Stimulated activated CD4-positive, alpha-beta T cell treated with anti-CD3 and anti-CD28 coated beads, TNF-alpha, amount 100 ng/mL, for 24 hours (primary cell): ENCODE measurements at places on chromosomes 7 and 10.

DNA sequence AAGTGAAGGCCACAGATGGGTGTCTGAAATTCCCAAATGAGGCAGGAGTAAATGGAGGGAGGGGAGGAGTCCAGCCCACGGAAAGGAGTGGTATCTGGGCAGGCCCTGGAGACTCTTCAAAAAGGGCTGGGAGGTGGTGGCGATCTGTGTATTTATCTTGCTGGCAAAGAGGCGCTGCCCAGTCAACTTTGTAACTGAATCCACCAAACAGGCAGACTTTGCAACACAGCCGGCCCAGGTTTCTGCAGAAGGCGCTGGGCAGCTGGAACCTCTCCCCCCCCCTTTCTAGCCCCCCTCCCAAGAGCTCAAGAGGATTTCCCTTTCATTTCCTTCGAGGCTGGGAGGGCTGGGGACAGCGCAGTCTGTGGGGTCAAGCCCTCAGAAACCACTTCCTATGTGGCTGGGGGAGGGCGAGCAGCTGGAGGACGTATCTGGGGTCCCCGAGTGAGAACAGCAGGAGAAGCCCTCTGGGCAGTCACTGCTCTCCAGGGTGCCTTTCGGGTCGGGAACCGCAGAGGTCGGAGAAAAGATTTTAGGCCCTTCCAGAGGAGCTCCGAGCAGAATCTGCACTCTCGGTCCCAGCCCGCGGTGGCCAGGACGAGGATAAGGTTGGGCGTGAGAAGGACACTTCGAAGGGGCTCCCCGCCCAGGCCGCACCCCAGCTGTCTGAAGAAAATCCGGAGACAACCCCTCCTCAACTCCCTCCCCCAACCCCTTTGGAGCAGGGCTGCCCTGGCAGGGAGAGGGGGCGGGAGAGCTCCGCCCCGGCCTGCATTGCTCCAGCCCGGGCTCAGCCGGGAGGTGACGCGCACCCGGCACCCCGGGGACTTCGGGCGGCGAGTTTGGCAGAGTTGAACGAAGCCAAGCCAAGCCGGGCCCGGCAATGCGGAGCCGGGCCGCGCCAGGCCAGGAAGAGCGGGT is 965 bp downstream of the ZCCHC24 start:
- no peak for DNase-seq

DNA sequence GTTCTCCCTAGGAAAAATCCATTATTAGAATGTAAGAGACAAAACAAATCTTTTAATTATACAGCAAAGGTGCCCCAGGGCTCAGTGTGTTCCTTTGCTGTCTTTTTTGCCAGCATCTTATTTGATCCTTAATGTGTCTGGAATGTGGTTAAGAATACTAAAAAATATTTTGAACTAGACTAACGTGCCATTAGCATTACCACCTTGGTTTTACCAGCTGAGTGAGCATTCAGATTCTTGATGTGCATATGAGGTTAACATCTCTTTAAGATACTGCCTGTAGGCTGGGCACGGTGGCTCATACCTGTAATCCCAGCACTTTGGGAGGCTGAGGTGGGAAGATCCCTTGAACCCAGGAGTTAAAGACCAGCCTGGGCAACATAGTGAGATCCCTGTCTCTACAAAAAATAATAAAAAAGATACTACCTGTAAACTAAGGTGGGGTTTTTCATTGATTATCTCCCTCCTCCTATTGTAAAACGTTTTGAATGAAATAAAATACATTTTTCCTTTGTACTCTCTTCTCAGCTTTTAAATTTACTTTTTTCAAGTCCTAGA is 96.6 kb downstream of the CCNY start:
- no peak for DNase-seq

GRCh38 chr10:17423632-17424186 is 30.7 kb downstream of the ST8SIA6 start:
- no peak for DNase-seq

DNA sequence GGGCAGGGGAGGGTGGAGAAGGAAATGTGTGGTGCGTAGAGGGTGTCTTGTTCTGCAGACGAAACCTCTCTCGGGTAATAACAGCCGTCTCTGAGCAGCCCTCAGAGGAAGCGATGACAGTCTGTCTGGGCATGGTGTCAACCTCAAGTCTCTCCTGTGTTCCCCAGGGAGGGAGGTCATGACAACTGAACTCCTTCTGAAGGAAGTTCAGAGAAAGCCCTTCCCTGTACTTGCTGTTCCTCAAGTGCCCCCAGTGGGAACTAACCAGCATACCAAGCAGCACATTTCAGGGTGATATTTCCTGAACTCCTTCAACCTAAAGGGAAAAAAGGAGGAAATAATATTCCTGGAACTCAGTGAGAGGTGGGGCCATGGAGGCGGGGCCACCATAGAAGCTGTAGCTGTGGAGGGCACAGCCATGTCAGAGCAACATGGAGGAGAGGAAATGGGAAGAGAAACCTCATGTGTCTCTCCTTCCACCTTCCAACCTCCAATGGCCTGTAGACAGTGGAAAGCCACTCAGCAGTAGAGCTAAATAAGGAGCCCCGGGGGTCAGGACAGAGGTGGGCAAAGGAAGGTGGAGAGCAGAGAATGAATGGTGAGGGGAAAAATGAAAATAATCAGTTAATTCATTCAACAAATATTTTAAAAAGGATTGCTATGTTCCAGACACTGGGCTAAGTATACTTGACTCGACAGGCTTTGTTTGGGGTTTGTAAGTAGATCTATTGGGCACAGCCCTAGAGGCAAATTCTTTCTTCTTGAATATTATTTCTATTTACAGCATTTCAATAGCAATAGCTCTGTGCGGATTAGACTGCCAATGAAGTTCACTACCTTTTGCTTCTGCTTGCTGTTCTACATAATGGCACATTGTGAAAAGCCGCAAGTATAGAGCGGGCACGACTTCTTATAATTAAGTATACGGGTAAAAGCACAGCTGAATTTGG is 61.0 kb upstream of the AOAH start:
- DNase-seq, result peak; percentile 27

DNA sequence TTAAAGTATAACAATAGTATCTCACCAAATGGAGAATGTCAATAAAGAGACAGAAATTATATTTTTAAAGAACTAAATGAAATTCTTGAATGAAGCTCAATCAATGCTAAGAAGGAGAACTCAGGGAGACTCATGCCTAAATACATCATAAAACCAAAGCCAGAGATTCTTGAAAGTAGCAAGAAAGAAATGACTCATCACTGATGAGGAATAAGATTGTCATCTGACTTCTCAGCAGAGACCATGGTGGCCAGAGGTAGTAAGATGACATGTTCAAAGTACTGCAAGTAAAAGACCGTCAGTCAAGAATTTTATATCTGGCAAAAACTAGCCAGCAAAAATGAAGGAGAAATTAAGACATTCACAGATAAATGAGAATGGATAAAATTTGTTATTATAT is 399.0 kb downstream of the GRID1 start:
- DNase-seq, result no peak

- DNase-seq, result no peak
These were observed 268.4 kb upstream of the NPVF start for GRCh38 chr7:25496476-25497368.

- DNase-seq, result no peak
These were observed 14.5 kb downstream of the KLF14 start for GRCh38 chr7:130719541-130719940.

GRCh38 chr10:878333-878759 is 53.2 kb downstream of the LARP4B start:
- DNase-seq, result no peak

DNA sequence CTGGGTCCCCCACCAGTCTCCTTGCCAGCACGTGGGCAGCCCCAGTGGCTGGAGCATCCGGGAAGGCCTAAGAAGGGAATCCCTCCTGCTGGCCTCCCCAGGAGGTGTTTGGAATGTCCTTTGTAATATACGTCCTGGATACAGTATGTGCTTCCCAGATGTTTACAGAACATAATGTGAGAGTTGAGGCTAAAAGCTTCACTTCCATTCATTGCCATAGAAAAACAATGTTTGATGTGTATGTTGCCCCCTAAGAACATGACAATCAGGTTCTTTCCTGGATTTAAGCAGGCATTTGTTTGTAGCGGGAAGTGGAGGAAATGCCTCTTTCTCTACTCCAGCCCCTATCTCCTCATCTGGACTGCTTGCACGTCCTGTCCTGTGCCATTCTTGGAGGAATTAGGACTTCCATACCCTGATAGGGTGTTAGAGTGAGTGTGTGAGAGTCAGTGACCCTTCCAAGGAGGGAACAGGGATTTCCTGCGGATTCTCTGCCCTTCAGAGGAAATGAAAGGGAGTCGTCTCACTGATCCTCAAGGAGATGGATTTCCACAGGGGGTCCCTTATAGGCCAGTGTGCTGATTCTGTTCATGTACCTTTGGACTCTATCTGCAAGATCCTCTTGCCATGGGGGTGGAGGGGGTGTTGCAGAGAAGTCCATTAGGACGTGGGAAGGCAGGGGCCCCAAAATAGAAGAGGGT is 1.2 kb downstream of the IGFBP1 start:
- no peak for DNase-seq

DNA sequence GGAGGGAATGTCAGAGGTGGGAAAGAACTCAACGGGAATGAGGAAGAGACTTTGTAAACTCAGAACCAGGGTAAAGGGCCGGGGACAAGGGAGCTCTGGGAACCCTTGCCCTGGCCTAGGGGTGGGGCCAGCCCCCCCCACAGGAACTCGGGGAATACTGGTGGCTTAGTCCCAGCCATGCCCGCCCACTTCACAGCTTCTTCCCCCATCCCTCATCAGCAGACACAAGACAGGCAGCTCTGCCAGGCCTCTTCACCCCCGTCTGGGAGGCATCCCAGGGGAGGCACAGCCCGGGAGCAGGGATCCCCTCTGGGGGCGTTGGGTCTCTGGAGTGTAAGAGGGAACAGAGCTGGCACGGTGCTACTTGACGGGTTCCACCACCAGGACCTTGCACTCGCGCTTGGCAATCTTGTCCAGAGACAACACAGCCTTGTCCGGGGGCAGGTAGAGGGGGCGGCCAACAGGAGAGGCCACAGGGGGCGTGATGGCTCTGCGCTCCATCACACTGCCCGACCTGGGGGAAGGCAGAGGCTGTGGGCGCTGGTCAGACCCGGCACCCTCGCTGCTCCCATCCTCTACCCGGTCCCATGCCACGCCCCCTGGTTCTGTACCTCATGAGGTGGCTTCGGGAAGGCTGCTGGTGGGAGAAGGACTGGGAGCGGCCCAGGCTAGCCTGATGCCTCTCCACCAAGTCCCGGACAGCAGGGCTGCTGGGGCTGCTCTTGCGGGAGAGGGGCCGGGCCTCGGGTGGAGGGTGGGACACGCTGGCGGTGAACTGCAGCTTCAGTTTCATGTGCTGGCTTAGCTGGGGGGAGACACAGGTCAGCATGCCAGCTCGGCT is 3.7 kb downstream of the TRAPPC14 start:
- DNase-seq, result no peak

- DNase-seq, result no peak
These were observed 24.4 kb upstream of the CDC14C start for GRCh38 chr7:48899932-48900331.

DNA sequence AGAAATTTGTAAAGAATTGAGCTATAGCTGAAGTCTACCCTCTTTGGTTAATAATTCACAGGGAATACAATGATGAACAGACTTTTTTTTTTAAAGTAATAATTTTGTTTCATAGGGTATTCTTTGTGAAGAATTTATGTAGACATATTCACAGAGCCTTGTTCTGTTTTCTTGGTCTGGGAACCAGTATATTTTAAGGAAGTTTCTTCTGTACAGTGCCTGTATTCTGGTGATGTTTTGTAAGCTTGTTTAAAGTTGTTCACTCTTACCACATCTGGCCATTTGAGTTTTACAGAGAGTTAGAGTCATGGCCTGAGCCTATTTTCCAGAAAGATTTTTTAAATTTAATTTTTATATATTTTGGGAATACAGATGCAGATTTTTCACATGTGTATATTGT is 70.3 kb downstream of the CCSER2 start:
- DNase-seq, result no peak

GRCh38 chr7:22561895-22562593 is 62.1 kb upstream of the STEAP1B start:
- no peak for DNase-seq

DNA sequence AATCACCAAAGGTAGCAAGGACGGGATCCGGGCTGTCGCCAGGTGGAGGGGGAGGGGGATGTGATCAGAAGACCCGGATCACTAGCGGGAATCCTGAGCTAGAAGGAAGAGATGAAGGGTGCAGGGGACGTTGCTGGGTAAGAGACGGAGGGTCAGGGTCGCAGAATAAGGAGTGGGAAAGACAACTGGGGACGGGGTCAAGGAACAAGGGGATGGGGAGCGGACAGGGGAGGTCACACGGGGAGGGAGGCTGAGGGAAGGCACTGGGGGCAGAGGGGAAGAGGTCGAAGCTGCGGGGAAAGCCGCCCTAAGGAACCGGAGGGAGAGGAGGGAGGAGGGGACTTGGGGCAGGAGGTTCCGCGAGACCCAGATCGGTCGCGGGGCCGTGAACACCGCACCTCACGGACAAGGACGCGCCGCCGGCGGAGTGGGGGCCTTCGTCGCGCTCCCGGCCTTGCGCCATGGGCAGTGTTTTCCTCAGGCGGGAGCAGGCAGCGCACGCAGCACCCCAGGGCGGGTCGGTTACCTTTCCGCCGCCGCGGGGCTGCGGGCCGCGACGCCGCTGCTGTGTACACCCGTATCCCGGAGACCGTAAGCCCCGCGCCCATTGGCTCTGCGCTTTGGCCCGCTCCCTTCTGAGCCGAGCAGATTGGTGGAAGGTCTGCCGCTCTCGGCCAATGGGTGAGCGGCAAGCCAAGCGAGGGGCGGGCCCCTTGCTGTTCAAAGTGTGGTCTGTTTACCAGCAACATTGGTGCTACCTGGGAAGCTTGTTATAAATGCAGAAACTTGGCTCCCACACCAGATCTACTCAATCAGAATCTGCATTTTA is at the start of gene CFAP43:
TSS of gene CFAP43 (minus strand) at position 581 of the 829 bp plus-strand sequence. CDS start at position 463, 118 bp downstream.
- DNase-seq, result peak; percentile 99

DNA sequence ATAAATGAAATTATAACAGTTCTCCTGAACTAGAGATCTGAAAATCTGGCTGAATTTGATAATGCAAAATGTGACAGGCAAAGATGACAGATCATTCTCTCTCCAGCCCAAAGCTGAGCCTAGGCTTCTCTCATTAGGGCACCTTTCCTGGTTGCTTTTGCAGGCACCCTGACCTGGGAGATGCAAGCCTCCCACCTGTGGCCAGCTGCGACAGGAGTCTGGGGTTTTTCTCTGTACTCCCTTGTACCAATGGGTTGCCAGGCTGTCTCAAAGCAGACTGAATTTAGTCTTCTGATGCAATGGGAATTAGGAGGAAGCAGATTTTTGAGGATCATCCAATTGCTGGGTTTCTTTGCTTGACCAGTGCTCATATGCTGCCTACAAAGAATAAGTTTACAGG is 85.0 kb upstream of the EFCAB10 start:
- DNase-seq, result no peak
